ENCODE measurements at places on chromosomes 13 and 19.

GRCh38 chr19:40525234-40526051 is 51.2 kb upstream of the SHKBP1 start:
- DNase-seq: no peak

GRCh38 chr19:47094557-47095475 is 18.8 kb downstream of the ZC3H4 start:
- no peak for DNase-seq

GRCh38 chr13:106484537-106485193 is 50.8 kb downstream of the EFNB2 start:
- DNase-seq: no peak

DNA sequence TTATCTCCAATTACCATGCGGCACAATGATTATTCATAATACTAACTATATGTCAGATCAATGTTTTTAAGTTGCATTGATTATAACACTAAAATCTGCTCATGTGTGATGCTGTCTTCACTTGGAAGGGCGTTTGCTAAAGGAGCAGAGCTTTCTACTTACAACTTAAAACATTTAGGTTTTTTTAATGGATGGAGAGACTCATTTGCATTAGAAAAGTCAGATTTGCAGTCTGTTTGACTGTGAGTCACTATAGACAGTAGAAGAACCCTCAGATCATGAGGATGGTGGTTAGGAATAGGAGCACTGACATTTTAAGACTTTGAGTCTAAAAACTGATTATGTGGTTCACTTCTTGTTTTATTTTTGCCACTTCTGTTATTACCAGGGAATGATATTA is 364.6 kb downstream of the HS6ST3 start:
- DNase-seq: no peak

- no peak for DNase-seq
Measured at GRCh38 chr13:49806126-49806536, 13.6 kb upstream of the KPNA3 start.

DNA sequence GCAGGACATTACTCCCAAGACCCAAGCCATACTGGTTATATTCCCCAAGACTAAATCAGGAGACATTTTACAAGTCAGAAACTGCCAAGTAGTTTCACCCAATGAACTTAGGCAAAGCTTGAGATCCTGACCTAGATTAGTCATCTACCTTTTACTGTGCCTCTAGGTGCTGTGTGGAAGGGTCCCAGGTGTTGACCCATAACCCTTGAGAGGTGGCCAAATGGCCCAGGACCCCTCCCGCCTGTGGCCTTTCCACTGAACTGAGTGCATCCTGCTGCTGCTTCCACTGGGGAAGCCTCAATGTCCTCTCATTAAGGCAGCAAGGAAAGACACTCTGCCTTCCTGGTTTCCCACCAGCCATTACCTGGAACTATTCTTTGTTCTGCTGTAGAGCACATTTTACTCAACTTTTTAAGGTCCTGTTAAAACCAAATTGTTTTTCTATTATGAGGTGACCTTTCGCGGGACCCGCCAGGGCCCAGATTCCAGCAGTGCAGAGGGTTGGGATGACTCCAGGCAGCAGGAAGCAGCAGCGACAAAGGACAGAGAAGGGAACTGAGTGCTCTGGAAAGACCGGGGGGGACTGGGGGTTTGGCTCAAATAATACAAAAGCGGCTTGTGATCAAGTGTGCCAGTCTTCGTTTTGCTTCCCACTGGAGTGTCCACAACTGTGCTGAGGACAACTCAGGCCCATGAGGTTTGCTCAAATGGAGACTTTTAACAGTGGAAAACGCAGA is 27.1 kb downstream of the ANKRD10 start:
- DNase-seq: no peak

DNA sequence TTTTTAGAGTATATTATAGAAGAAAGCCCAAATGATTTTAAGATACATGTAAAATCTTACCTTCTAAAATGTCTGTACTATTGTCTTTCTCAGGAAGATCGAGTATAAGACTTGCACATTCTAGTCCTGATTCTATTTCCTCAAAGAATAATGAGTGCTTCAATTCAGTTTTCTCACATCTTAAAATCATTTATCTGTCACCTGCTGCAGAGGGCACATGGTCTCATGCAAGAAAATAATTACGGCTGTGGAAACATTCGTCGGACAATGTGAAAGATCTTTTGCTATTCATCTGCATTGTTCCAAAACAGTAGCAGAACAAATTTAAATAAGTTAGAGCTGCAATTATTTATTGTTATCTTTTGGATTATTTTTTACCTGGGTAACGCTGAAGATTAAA is 1403.5 kb downstream of the PCDH9 start:
- no peak for DNase-seq

- DNase-seq: no peak
Measured at GRCh38 chr19:2381148-2381820, 21.2 kb downstream of the TMPRSS9 start.

DNA sequence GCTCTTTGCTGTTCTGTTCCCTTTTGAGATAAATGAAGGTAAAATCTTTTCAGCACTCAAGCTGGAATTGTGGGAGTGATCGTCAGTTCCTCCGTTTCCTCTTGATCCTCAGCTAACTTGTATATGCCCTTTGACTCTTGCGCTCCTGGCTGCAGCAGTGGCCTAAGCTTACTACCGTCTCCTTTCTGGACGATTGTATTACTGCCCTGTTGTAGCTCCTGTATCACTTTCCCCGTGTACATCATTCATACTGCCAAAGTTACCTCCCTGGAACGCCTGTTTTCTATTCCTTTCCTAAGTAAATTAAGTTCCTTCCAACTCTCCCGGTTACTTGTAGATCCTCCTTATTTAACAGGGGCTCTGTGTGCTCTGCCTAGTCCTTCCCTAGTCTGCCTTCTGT is 36.9 kb downstream of the WASF3 start:
- DNase-seq: no peak

- DNase-seq: no peak
Measured at GRCh38 chr13:85009447-85009846, 789.8 kb downstream of the SLITRK6 start.

GRCh38 chr13:29508130-29508875 is 87.2 kb downstream of the SLC7A1 start:
- peak; percentile 51 for DNase-seq

DNA sequence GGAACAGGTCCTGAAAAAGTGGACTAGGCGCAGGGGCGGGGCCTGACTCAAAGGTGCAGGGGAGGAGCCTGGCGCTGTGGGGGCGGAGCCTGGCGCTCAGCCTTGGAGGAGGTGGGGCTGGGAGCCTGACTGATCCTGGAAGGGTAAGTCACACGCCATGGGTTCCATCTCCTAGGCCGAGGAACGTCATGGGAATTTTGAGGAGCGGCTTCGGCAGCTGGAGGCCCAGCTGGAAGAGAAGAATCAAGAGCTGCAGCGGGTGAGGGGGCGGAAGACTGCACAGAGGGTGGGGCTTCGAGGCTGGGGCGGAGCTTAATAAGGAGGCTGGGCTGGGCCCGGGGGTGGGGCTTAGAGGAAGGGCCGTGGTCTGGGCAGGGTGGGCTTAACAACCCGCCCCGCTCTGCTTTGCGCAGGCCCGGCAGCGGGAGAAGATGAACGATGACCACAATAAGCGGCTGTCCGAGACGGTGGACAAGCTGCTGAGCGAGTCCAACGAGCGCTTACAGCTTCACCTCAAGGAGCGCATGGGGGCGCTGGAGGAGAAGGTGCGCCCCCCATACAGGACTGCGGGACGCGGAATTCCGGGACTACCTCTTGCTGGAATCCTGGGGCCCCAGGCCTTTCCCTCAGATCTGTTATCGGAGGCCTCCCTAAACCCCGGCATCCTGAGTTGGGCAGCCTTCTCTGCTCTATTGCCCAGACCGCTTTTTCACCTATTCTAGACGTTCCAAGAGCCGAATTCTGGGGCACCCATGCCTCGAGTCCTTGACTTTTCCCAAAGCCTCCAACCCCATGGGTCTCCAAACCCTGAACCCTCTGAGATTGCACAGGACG is 14.5 kb downstream of the PPFIA3 start:
- DNase-seq: no peak

DNA sequence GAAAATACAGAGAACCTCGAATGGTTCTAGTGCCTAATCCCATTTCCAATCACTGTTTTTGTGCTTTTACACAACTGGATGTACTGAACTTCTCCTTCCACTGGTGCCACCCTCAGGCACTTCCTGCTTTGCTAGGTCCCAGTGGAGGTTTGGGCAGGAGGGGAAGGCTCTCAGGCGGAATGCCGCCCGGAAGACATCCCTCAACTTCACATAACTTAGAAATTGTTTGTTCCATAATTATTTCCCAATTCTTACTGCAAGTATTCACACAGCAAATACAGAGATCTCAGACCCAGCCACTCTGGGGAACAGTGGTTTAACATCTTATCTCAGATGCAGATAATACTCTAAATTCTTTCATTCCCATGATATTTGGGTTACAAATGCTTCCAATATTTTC is 195.7 kb upstream of the IPO5 start:
- DNase-seq: no peak

GRCh38 chr13:68050761-68051160 is 820.6 kb upstream of the PCDH9 start:
- DNase-seq: no peak

DNA sequence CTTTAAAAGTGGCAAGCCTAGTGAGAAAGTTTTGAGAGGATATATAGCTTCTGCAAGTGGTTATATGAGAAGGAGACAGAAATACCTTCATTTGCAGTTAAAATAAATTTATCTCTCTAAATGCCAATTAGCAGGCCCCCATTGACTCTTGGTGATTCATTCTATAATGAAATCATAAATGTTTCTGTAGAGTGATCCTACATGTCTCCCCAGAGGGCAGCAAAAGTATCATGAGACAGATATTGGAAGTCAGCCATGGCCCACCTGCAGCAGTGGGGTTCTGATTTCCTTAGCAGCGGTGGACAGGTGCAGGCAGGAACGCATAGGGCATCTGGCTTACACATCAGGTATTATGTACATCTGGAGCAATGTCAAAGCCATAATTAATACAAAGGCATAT is 385.4 kb upstream of the SLC10A2 start:
- no peak for DNase-seq

DNA sequence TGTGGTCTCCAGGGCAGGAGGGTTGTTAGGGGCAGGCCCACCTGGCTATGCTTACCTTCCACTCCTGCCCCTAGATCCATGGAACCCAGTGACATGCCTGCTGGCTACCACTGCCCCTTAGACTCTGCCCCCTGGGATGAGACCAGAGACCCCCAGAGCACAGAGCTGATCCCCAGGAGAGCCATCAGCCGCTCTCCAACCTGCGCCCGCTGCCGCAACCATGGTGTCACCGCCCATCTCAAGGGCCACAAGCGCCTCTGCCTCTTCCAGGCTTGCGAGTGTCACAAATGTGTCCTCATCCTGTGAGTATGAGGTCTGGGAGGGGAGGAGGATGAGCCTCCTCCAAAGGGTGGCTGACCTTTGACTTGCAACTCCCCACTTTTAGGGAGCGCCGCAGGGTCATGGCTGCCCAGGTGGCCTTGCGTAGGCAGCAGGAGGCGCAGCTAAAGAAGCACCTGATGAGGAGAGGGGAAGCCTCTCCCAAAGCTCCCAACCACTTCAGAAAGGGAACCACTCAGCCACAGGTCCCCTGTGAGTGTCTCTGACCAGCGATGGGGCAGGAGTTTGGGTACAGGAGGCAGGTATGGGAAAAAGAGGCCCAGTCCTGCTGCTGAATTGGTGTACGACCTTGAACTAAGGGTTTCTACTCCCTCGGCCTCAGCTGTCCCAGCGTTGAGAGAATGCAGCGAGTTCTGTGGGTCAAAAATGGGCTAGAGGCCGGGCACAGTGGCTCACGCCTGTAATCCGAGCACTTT is 2.7 kb downstream of the DMRTC2 start:
- no peak for DNase-seq

DNA sequence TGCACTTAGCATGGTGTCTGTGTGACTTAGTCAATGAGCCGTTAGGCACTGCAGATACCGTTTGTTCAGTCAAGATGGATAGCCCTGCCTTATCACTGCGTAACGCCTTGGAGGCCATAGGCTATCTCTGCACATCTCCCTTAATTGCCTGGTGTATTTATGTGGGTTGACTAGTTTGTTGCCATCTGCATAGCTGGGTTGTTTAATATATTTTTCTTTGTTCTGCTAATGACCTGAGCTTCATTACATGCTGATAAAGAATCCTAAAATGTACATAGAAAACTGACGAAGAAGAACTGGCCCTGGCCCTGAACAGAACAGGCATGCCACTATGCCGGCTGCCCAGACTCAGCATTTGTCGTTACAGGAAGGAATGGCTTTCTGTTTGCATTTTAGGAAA is 297.8 kb downstream of the SHISA2 start:
- no peak for DNase-seq

- no peak for DNase-seq
Measured at GRCh38 chr13:104740641-104741222, 1674.5 kb upstream of the SLC10A2 start.

GRCh38 chr19:29841559-29842367 is 30.0 kb downstream of the CCNE1 start:
- no peak for DNase-seq

- DNase-seq: no peak
Measured at GRCh38 chr19:1649706-1650649, 2.4 kb downstream of the TCF3 start.

GRCh38 chr13:102402290-102402689 is 442 bp upstream of the FGF14 start:
- no peak for DNase-seq

DNA sequence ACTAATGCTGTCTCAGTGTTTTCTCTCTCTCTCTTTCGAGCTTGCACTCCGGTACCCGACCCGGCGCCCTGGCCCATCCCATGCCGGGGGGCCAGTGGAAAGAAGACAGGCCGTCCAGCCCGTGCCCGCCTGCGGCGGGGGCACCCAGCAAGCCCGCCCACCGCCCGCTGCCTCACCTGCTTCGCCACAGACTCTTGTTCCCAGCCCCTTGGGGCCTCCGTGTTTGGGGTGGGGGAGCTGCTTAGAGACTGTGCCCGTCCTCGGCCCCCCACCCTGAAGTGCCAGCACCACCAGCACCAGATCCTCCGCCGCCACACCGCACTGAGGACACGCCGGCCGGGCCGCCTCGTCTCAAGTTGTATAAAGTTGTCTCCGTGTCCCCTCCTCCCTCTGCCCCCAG is 2.4 kb downstream of the LENG9 start:
- DNase-seq: no peak

GRCh38 chr13:95447814-95448213 is 104.7 kb upstream of the CLDN10 start:
- no peak for DNase-seq

- DNase-seq: no peak
Measured at GRCh38 chr19:33344573-33344925, 29.0 kb upstream of the CEBPG start.

Measured in MM.1S (cell line).